ENCODE measurements at places on chromosomes 12 and 14. TPM values are rescaled to one million over a fixed set of nuclear protein-coding genes. Genes with fewer than 3 reads are reported as not detected.
A peak's percentile ranks its signal among the peaks of the same experiment; 100 is the strongest.

- no peak for DNase-seq
- peaks cover 26% of the 10 kb centered on the region for H3K36me3 ChIP-seq
- H3K27ac ChIP-seq: no peak overlapping the region
These were observed 47.1 kb downstream of the MLXIP start for GRCh38 chr12:122125452-122126341.

DNA sequence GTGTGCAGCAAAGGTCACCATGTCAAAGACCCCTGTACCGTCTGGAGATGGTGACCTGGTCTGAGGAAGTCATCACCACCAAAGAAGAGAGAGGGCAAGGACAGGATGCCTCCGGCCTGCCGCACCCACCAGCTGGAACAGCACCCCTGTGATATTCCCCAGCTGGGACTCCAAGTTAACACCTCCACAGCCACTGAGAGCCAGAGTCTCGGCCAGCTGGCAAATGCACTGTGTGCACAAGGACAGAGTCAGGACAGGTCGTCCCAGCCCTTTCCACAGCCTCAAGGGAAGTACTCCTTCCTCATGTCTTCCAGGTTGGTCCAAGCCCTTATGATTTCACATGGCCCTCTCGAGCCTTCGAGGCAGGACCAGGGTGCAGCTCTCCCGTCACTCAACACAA lies 19.3 kb upstream of the FKBP4 start:
- no peaks in the 10 kb centered on the region for H3K4me1 ChIP-seq
- H3K27me3 ChIP-seq: peaks cover 66% of the 10 kb centered on the region
- H3K36me3 ChIP-seq: no peaks in the 10 kb centered on the region
- DNase-seq: no peak
- no peak overlapping the region for H3K4me3 ChIP-seq

DNA sequence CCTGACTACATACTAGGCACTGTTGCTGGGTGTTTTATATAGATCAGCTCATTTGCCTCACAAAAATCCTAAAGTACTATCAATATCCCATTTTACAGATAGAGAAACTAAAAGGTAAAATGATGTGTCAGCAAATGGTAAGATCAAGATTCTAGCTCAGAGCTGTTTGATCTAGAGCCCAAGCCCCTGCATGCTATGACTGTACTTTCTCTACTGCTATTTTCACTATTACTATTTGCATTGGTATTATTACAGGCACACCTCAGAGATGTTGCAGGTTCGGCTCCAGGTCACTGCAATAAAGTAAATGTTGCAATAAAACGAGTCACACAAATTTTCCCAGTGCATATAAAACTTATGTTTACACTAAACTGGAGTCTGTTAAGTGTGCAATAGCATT lies 10.9 kb downstream of the ISCU start:
- peaks cover 9% of the 10 kb centered on the region for H3K36me3 ChIP-seq
- no peaks in the 10 kb centered on the region for H3K27me3 ChIP-seq
- no peak overlapping the region for H3K4me3 ChIP-seq
- no peak for DNase-seq
- no peak overlapping the region for H3K27ac ChIP-seq

DNA sequence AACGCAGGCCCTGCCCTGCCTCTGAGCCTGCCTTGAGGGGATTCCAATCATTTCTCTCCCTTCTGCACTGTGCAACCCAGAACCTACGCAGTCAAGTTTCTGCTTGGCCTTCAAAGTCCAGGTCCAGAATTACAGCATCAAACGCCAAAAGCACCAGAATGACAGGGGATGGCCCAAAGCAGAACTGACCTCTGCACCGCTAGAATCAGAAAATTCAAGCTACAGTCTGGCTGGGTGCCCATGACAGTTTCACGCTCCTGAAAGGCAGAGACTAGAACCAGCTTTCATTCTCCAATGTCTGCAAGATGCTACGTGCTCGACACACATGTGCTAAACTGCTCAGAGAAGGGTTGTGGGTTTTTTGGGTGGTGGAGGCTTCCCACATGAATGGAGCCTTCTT lies 4.1 kb downstream of the CLMN start:
- H3K4me1 ChIP-seq: no peaks in the 10 kb centered on the region
- H3K27me3 ChIP-seq: peaks cover 20% of the 10 kb centered on the region
- H3K27ac ChIP-seq: no peak overlapping the region
- DNase-seq: no peak

GRCh38 chr12:121811434-121812319 lies 7.9 kb downstream of the SETD1B start:
- H3K4me1 ChIP-seq: peaks cover 19% of the 10 kb centered on the region
- peak overlapping the region; percentile 58 for H3K27ac ChIP-seq
- peak; percentile 66 for DNase-seq

DNA sequence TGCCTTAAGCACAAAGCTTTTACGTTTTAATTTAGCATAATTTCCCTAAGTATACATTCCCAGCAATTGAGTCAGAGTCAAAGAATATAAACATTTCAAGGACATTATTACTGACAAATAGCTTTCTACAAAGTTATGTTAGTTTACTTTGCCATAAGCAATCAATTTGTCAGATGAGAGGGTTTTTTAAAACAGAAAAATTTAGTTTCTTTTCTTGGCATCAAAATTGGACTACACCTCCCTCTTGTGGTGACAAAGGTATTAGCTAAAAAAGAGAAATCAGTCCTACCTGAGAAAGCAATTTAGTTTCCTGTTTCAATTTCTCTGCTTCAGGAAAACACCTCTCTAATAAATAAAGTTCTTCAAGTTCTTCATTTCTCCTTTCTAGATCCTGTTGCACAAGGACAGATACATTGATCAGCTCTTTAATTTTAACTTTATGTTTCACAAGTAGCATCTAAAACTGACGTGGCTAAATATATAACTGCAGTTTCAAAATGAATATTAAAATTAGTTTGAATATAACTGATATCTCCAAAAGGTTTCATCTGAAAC lies 39.9 kb downstream of the DNAI7 start:
- no peak overlapping the region for H3K4me3 ChIP-seq
- peaks cover 16% of the 10 kb centered on the region for H3K4me1 ChIP-seq
- peak overlapping the region; percentile 73 for H3K27ac ChIP-seq
- DNase-seq: peak; percentile 87

- DNase-seq: no peak
- no peaks in the 10 kb centered on the region for H3K27me3 ChIP-seq
- no peak overlapping the region for H3K27ac ChIP-seq
- no peak overlapping the region for H3K4me3 ChIP-seq
- H3K36me3 ChIP-seq: peaks cover 3% of the 10 kb centered on the region
These were observed 61.4 kb downstream of the HMGA2 start for GRCh38 chr12:65885716-65886115.

- no peak overlapping the region for H3K27ac ChIP-seq
- no peak overlapping the region for H3K4me3 ChIP-seq
- DNase-seq: no peak
- no peaks in the 10 kb centered on the region for H3K36me3 ChIP-seq
These were observed 43.3 kb upstream of the MBIP start for GRCh38 chr14:36363704-36364103.

- H3K27me3 ChIP-seq: no peaks in the 10 kb centered on the region
- no peaks in the 10 kb centered on the region for H3K36me3 ChIP-seq
- H3K4me3 ChIP-seq: peak overlapping the region; percentile 86
- DNase-seq: peak; percentile 62
- peak overlapping the region; percentile 65 for H3K27ac ChIP-seq
- peaks cover 10% of the 10 kb centered on the region for H3K4me1 ChIP-seq
These were observed 1.0 kb upstream of the CLIP1 start for GRCh38 chr12:122423258-122424165.

DNA sequence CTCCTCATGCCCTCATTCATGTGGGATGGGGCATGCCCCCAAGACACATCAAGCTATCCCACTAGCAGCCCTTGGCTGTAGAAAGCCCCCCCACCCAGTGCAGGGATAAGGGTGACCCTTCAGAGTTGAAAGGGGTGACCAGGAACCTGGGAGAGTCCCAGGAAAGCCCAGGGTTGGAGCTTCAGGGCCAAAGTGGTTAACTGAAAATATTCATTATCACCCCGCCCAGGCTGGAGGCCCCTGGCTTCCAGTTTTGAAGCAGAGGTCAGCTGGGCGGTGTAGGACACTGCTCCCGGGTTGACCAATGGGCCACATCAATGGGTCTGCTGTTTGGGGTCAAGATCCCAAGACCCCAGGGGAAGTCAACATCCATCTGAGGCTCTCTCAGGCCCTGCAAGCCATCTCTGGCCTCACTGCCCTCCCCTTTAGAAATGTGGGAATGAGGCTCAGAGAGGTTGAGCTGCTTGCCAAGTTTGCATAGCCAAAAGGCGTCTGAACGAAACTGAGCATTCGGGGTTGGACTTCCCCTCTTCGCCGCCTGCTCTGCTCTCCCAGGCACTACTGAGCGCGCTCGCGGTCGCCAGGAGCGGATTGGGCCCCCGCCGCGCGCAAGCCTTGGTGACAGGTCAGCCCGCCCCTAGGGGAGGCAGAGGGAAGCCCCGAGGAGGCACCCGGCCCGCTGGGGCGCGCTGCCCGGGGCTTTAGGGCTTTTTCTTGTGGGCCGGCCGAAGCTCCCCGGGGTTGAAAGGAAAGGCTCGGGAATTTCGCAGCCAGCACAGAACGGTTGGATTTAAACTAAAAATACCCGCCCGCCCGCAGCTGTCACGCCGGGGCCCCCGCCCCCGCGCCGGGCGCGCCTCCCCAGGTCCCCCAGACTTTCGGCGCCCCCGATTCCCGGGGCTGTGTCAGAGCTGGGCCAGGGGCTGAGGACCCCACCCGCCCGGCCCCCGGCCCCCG lies 576 bp downstream of the SYNE3 start:
- peak overlapping the region; percentile 7 for H3K27ac ChIP-seq
- peak overlapping the region; percentile 25 for H3K4me3 ChIP-seq
- H3K36me3 ChIP-seq: no peaks in the 10 kb centered on the region
- H3K4me1 ChIP-seq: peaks cover 34% of the 10 kb centered on the region

- no peaks in the 10 kb centered on the region for H3K27me3 ChIP-seq
- DNase-seq: no peak
- H3K4me3 ChIP-seq: no peak overlapping the region
- peaks cover 4% of the 10 kb centered on the region for H3K4me1 ChIP-seq
These were observed 9.4 kb downstream of the ERP27 start for GRCh38 chr12:14928931-14929330.

- H3K4me1 ChIP-seq: peaks cover 58% of the 10 kb centered on the region
- peak overlapping the region; percentile 42 for H3K4me3 ChIP-seq
- peak overlapping the region; percentile 98 for H3K27ac ChIP-seq
- no peaks in the 10 kb centered on the region for H3K27me3 ChIP-seq
- no peaks in the 10 kb centered on the region for H3K36me3 ChIP-seq
These were observed 39.9 kb downstream of the LTBP2 start for GRCh38 chr14:74571901-74572725.

DNA sequence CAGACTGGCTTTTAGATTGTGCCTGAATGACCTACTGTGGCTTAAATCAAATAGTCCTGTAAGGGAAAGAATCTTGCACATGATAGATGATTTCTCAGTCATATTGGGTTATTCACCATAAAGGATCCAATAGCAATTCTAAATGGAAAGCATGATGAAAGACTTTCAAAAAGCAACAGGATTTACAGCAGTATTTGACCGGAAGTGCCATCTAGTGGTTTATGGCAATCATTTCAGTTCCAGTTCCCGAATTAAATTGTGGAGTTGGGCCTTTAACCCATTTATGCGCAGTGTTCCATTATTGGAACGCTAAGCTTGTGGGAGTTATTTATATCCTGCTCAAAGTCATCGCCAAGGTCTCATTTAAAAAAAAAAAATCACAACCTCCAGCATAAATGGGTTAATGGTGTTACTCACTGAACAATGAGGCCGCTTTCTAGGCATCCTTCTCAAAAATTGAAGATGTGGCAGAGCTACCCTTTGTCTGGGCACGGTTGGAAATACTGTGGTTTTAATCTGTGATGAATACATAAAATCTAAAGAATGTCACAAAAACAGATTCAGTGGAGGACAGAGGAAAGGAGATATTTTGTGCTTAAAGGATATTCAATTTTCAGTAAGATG lies 60.8 kb upstream of the REP15 start:
- H3K27me3 ChIP-seq: no peaks in the 10 kb centered on the region
- peaks cover 5% of the 10 kb centered on the region for H3K4me1 ChIP-seq
- peak; percentile 77 for DNase-seq
- H3K4me3 ChIP-seq: no peak overlapping the region
- no peaks in the 10 kb centered on the region for H3K36me3 ChIP-seq

GRCh38 chr14:94889520-94890312 lies 119.8 kb upstream of the GSC start:
- H3K27me3 ChIP-seq: no peaks in the 10 kb centered on the region
- no peaks in the 10 kb centered on the region for H3K36me3 ChIP-seq
- no peak overlapping the region for H3K4me3 ChIP-seq
- no peaks in the 10 kb centered on the region for H3K4me1 ChIP-seq
- no peak overlapping the region for H3K27ac ChIP-seq

GRCh38 chr14:83255727-83256090 lies 1722.1 kb upstream of the SEL1L start:
- H3K4me3 ChIP-seq: no peak overlapping the region
- no peaks in the 10 kb centered on the region for H3K4me1 ChIP-seq
- no peak overlapping the region for H3K27ac ChIP-seq
- no peaks in the 10 kb centered on the region for H3K27me3 ChIP-seq
- no peak for DNase-seq

GRCh38 chr12:109432431-109432830 lies 44.7 kb downstream of the KCTD10 start:
- no peaks in the 10 kb centered on the region for H3K36me3 ChIP-seq
- no peaks in the 10 kb centered on the region for H3K27me3 ChIP-seq
- no peak for DNase-seq
- no peak overlapping the region for H3K27ac ChIP-seq

DNA sequence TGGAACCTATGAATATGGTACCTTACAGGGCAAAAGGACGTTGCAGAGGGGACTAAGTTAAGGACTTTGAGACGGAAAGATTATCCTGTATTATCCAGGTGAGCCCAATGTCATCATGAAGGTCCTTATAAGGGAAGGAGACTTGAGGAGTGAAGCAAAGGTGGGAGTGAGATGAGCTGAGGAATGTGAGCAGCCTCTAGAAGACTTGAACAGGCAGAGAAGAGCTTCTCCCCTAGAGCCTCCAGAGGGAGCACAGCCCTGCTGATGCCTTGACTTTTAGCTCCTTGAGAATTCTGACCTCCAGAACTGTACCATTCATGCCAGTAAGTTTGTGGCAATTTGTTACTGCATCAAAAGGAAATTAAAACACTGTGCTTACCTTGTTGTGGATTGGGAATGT lies 41.8 kb upstream of the DCD start:
- H3K27me3 ChIP-seq: no peaks in the 10 kb centered on the region
- no peaks in the 10 kb centered on the region for H3K36me3 ChIP-seq
- no peak overlapping the region for H3K4me3 ChIP-seq

DNA sequence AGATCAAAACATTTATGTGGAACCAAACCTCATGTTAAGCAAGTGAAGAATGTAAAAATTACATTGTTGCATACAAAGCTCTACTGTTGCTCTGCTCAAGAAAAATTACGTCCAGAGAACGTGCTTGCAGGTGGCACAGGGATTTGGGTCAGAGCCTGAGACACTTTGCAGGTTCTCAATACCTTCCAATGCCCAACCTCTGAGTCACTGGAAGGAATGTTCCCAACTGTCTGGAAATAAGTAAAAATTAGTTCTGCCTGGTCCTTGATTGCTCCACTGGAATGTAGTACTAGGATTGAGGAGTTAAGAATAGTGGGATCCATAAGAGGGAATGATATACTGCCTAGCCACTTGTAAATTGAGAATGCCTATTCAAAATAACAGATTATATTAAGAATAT lies 2.8 kb upstream of the IFNG start:
- no peaks in the 10 kb centered on the region for H3K4me1 ChIP-seq
- no peak for DNase-seq
- no peak overlapping the region for H3K27ac ChIP-seq
- no peaks in the 10 kb centered on the region for H3K36me3 ChIP-seq
- no peak overlapping the region for H3K4me3 ChIP-seq

The RPGRIP1 gene
- not detected for total RNA-seq

The FZD10 gene
- total RNA-seq: not detected

The STAC3 gene
- total RNA-seq: 0.18 TPM

The COX8C gene
- total RNA-seq: not detected

The DCTN2 gene
- 114 TPM for total RNA-seq

The SLC25A21 gene
- 0.90 TPM for total RNA-seq

The CLEC2D gene
- 1.1 TPM for total RNA-seq

The COCH gene
- 0.28 TPM for total RNA-seq

The MYO1A gene
- under 0.01 TPM for total RNA-seq

The TPPP2 gene
- total RNA-seq: not detected

The OR6C2 gene
- not detected for total RNA-seq

The PTPN21 gene
- total RNA-seq: 11.4 TPM

The ZFYVE1 gene
- 12.2 TPM for total RNA-seq
